ENCODE measurements at places on chromosomes 13 and 19.

DNA sequence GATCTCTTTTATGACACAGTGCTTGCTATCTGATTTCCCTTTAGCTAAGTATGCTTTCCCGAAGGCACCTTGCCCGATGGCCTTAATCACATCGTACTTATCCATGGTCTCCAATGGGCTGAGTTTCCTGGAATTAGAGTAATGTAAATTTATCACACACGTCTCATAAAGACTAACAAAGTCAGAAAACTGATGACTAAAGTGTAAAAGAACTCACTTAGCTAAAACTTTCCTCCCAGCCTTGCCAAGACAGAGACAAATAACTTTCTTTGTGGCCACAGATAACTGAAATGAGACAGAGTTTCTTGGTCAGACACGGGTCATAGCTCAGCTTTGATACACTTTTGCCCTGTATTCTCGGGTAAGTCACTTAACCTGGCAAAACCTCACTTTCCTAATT is 1.5 kb downstream of the NEK5 start:
- DNase-seq, result no peak

DNA sequence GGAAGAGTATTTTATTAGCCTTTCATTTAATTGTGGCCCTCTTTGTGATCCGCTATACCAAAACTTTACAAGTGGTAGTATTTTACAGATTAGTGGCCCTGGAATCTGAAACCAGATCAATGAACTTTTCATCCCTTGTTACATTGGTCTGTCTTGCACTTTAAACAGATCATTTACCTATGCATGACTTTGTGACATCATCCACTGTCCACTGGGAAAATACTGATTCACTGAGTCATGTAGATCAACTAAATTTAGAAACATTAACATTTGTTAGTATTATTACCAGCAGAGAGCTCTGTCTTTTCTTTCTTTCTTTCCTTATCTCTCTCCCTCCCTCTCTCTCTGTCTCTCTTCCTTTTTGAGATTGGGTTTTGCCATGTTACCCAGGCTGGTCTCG is 17.5 kb downstream of the PCDH8 start:
- DNase-seq, result no peak

GRCh38 chr19:49889687-49890348 is 6.9 kb downstream of the IL4I1 start:
- DNase-seq, result peak; percentile 65

DNA sequence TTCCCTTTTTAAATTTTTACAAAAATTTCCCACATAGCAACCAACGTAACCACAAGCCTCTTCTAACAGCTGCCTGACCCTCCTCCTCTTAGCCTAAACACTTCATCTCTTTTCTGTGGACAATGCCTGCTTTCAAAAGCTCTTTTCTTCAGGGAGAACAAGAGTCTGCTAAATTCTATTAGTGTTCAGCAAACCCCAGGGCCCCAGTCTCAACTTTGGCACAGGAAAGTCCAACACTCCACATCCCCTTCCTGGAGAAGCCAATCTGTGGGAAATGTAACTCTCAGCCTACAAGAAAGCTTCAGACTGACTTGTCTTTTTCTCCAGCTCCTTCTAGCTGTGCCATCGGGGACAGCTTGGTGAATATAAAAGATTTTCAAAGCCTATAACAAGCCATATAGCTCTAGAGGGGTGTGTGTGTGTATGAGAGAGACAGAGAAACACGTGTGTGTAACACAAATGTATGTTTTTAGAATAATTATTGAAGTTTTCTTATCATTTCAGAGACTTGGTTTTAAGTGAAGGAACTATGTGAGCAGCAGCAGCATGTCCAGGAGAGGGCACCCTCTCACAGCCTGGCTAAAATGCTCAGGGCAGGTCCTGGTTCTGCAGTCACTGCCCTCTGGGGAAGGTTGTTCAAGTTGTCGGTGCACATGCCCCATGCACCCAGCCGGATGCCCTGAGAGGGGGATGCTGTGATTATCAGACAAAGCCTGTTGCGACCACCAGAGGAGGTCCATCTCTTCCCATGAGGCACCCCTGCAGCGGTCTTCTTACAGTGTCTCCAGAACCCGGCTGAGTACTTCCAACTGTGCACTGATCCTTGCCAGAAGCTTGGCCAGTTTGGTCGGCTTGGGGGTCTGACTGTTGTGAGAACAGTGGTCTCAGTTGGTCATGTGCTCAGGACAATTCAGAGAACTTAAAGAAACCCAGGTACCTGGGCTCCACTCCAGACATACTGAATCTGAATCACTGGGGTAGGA is 34.4 kb downstream of the CCDC70 start:
- peak; percentile 50 for DNase-seq

DNA sequence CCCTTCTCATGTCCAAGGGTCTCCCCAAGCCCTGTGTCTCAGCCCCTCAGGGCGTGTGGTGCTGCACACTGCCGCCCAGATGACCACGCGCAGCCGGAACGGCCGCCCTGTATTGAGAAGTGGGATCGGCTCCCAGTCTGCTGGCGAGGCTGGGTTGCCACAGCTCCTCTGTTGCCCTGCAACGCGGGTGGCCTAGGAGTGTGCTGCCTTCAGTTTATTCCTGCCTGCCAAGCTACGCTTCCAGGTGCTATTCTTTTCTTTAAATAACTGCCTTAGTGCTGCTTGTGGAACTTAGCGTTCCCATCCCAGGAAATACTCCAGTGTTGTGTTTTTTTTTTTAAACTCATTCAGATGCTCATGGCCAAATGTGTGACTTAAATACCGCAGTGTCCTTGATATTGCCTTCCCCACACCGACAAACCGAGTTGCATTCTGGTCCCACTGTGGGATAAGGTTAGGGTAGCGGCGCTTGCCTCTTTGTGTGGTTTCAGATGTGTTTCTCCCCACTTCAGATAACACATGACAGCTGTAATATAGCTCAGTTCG is 16.6 kb downstream of the ACTN4 start:
- peak; percentile 74 for DNase-seq

DNA sequence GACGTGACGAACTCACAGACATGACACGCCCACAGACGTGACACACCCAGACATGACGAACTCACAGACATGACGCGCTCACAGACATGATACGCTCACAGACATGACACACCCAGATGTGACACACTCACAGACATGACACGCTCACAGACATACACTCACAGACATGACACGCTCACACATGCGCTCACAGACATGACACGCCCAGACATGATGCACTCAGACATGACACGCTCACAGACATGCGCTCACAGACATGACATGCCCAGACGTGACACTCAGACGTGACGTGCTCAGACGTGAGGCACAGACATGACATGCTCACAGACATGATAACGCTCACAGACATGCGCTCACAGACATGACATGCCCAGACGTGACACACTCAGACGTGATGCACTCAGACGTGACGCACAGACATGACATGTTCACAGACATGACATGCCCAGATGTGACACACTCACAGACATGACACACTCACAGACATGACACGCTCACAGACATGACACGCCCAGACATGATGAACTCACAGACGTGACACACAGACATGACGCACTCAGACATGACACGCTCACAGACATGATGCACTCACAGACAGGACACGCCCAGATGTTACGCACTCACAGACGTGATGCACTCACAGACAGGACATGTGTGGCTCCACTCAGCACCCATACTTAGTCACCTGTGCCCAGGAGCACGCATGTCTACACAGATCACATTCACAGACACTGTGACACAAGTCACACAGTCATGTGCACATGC is 8.1 kb downstream of the ERFL start:
- DNase-seq, result no peak

DNA sequence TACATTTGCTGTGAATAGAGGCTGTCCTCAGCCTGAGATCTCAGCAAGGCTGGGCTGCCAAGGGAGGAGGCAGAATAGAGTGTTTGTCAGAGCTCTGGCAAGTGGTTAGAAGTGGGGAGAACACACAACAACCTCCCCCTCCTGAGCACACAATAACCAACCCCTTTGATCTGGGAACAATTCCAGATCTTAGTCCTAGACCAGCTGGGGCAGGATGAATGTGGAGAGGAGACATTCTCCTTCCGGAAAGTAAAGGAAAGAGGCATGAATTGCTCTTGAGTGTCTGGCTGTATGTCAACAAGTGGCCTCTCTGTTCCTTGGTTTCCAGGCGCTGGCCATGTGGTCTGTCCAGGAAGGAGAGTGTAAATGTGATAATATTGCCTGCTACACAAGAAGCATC is 114.9 kb upstream of the TMTC4 start:
- no peak for DNase-seq

GRCh38 chr19:2048104-2048958 is 2.7 kb downstream of the MKNK2 start:
- no peak for DNase-seq

- DNase-seq, result peak; percentile 73
These were observed 1.0 kb upstream of the TYROBP start for GRCh38 chr19:35908973-35909683.
